ENCODE measurements at places on chromosomes 7 and 10.

GRCh38 chr7:16062269-16062668 lies 359.1 kb downstream of the CRPPA start:
- no peak for DNase-seq

DNA sequence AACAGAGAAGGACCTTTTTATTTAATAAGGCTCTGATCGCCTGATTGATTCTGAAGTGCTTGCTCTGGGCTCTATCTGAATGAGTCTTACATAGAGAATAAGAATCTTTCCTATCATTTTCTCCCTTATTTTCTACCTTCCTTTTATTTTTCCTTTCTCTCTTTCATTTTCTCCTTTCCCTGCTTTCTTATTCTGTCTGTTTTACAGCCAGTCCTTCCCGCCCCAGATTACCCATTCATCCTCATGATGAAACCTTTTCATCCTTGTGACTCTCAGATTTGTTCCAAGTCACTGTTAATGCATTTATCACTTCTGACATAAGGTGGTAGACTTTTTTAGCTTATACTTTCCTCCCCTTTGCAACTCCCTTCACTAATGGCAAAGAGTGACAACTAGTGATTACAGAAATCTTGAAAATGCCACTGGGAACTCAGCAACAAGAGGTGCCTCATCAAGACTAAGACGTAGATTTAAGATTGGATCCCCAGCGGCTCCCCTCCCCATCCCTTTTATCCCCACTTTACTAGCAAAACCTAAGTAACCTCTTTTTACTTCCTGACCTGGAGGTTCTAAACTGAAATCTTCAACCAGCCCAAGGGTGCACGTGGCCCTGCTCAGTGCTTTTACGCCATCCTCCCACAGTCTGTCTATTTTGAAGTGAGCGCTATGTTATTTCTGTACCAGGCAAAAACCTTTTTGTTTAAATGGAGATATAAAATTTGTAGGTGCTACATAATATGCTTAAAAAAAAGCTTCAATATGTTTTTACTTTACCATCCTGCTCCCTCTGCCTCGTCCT lies 179.8 kb downstream of the DYNC1I1 start:
- DNase-seq, result no peak

GRCh38 chr10:72692744-72692993 lies 726 bp downstream of the MCU start:
- DNase-seq, result no peak

GRCh38 chr7:28267012-28267411 lies 86.4 kb upstream of the JAZF1 start:
- DNase-seq, result no peak

DNA sequence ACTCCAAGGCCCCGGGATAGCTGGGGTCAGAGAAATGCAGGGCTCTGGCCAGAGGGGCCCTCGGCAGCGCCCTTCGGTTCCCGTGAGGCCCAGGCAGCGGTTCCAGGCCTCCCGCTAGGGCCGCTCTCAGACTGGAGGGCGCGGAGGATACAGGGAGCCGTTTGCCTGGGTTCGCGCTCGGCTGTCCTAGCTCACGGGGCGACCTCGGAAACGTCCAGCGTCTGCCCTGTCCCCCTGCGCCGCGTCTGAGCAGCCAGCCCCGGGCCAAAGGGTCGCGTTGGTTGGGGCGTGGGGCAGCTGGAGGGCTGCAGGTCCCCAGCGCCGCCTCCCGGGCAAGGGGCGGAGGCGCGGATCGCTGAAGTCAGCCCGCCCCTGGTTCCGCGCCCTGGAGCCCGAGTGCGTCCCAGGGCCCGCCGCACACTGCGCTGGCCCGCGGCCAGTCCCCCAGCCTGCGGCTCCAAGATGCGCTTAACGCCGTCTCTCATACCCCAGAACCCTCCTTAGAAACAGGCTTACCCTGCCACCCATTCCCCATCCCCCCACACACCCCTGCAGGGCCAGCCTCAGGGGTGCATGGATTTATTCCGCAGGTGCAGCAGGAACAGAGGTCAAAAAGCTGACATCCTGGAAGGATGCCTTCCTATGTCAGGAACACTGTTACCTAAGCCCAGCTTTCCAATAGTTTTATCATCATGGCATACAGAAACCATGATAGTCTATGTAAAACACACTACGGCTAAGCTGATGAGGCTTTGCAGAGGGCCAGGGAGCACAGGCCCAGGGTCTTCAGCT lies 22.1 kb upstream of the OPN4 start:
- no peak for DNase-seq

DNA sequence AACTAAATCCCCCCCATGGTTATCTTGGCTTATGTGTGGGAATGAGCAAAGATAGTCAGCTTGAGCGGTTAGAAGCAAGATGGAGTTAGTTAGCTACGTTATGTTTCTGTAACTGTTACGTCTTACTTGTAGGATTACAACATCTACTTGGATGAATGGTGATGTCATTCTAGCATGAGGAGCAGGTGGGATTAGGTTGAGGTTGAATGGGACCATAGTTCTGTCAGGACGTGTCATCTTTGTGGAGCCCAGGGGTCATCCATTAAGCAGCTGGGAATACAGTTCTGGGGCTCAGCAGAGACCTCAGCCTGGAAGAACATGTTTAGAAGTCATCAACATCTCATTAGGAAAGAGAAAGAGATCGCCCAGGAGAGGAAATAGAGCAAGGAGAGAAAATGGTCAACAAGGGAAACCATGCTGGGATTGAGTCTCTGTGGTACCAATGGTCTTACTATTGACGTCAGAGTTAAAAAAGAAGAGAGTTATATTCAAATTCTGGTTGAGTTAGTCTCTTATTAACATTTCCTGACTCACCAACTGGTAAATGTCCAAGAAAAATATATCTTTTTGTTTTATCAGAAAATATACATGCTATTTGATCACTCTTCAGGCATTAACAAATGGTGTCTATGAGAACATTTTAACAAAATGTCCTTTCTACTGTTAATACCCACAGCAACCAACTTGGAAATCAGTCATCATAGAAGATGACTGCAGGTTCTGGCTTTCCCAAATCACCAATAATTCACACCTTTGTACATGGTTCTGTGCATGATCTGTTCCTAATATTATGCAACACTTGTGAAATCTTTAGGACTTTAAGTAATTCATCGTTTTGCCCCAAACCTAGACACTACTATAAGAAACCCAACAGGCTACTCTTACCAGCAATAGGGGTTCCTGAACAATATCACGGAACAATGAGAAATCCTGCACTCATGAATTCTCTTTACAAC lies 96.9 kb downstream of the KIAA1217 start:
- no peak for DNase-seq

GRCh38 chr7:44194069-44194468 lies 4.8 kb upstream of the GCK start:
- peak; percentile 29 for DNase-seq

- DNase-seq, result no peak
These were observed 84.2 kb downstream of the STRA8 start for GRCh38 chr7:135317676-135318325.

- no peak for DNase-seq
These were observed 60.8 kb upstream of the OIT3 start for GRCh38 chr10:72832701-72833100.

DNA sequence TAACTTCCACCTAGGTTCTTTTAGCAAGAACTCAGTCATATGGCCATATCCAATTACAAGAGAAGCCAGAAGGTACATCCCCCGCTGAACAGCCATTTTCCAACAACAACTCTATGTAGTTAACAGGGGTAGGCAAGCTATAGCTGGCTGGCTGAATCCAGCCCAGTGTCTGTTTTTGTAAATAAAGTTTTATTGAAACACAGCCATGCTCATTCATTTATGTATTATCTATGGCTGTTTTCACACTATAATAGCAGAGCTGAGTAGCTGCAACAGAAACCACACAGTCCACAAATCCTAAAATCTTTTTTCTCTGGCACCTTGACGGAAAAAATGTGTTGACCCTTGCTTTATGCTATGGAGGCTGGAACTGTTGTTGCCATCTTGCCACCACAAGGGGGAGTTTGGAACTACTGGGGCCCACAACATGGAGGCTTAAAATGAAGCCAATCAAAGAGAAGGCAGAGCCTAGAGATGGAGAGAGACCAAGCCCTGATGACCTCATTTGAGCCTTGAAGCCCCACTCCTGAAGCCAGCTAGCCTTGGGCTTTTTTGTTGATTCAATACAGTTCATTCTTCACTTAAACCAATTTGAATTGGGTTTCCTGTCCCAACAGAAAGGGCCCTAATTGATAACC lies 33.3 kb upstream of the XPNPEP1 start:
- no peak for DNase-seq

- DNase-seq, result no peak
These were observed 1439.9 kb upstream of the CELF2 start for GRCh38 chr10:9577746-9578145.

- no peak for DNase-seq
These were observed 38.7 kb downstream of the PLXNA4 start for GRCh38 chr7:132537456-132538145.

DNA sequence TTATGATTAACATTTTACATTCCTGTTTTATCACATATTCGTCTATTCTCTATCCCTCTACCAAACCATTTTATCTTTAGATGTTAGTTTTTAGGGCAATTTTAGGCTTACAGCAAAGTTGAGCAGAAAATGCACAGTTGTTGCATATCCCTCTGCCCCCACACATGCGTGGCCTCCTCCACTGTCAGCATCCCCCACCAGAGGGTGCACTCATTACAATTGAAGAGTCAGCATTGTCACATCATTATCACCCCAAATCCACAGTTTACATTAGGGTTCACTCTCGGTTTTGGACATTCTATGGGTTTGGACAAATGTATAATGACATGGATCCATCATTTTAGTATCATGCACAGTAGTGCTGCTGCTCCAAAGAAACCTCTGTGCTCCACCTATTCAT lies 86.4 kb downstream of the WDR37 start:
- no peak for DNase-seq

GRCh38 chr10:131580674-131581073 lies 269.2 kb upstream of the TCERG1L start:
- DNase-seq, result no peak

DNA sequence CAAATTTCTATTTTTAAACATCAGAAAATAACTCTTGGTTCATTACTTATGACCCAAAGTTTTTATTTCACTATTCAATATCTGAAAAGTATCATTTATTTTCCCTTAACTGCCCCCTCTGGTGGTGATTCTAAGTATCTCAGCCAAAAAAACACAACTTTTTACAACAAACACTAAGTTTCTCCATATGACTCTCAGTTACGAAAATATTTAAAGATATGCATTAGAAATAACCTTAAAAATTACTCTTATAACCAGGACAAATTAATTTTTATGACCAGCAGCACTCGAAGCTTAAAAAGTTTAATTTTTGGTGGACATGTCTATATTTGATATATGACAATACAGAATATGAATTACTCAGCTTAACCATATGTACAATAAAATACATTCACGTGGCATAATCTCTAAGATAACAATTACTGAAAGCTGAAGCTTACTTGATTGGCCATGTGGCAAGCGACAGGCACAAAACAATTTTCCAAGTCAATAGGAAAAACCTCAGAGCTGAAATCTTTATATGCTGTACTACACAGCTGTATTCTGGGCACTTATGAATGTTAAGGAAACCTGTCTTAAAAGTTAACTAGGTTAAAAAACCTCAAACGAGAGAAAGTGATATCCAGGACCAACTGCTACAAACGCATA lies 2.3 kb downstream of the HNRNPA2B1 start:
- DNase-seq, result no peak

GRCh38 chr7:127809261-127809702 lies 157.3 kb downstream of the SND1 start:
- no peak for DNase-seq

DNA sequence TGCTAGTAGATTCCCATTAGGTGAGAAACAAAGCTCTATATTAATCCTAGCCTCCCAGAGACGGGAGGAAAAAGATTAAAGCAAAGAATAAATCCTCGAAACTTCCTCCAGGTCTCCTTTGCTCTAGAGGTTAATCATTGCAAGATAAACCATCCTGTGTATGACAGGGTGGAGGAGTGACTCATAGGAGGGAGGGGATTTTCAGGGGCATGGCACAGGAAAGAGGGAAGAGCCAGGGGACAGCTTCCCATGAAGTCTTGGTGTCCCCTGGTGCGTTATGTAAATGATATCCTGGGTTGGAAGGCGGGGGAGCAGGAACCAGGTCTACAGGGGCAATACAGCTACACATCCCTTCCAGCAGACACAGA lies 780 bp downstream of the CYP3A5 start:
- no peak for DNase-seq

DNA sequence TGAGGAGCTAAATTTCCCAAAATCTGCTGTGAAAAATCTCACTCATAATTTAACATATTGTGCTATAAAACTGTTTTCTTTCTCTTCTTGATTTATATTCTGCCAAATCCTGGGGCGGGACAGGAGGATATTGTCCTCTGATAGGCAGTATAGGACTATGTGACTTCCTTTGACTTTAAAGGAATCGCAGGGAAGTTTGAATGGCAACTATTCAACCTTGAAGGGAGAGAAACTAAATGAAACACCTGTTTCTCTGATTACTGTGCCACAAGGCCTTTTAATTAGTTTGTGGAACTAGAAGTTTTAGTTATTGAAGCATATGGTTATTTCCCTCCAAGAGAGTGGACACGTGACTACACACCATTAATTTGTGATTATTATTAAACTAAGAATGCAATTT lies 607.4 kb downstream of the GATA3 start:
- DNase-seq, result no peak

DNA sequence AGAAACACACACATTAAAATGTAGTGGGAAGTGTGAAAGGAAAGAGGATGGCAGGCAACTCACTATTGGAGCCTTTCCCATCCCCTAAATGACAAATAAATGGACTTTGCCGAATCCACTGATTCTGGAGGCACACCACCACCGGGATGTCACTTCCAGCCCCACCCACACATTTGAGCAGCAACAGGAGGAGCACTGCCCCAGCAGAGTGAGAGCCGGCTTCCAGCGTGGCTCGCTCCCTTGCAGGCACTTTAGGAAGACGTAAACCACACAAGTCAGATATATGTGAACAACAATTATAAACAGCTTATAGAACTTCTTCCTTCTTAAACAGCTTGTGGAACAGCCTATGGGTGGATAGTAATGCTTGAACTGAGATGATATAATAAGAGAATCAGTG lies 191.0 kb downstream of the DGKI start:
- DNase-seq, result no peak

GRCh38 chr7:2723138-2723850 lies 35.3 kb downstream of the AMZ1 start:
- no peak for DNase-seq

GRCh38 chr7:132764762-132765161 lies 188.5 kb upstream of the PLXNA4 start:
- no peak for DNase-seq

DNA sequence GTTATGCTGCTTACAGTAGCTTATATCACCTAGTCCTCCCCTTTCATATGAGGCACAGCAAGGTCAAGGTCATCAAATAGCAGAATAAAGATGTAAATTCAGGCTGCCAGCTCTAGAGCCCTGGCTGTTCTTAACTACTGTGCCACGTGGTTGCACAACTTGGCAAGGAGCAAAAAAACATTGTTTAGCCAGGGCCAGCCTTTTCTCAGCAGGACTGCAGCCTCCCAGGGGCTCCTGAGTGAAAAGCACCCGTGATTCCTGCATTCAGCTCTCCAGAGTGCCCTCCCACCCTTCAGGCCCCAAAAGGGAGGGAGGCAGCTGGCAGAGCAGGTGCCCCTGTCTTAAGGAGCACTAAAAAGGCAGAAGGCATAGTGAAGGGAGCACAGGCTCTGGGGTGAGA lies 31.8 kb upstream of the TM9SF3 start:
- DNase-seq, result no peak

GRCh38 chr7:143360788-143361551 lies 1.5 kb downstream of the FAM131B start:
- DNase-seq, result no peak

- DNase-seq, result no peak
These were observed 245.9 kb downstream of the FGFR2 start for GRCh38 chr10:121352231-121352855.
